ENCODE measurements at places on chromosomes 3 and 15. TPM values are rescaled to one million over a fixed set of nuclear protein-coding genes. Genes with fewer than 3 reads are reported as not detected.

GRCh38 chr3:196414469-196414868 lies 17.8 kb downstream of the UBXN7 start:
- no peak for DNase-seq

GRCh38 chr3:116966649-116967048 lies 257.1 kb downstream of the TUSC7 start:
- DNase-seq, result no peak

DNA sequence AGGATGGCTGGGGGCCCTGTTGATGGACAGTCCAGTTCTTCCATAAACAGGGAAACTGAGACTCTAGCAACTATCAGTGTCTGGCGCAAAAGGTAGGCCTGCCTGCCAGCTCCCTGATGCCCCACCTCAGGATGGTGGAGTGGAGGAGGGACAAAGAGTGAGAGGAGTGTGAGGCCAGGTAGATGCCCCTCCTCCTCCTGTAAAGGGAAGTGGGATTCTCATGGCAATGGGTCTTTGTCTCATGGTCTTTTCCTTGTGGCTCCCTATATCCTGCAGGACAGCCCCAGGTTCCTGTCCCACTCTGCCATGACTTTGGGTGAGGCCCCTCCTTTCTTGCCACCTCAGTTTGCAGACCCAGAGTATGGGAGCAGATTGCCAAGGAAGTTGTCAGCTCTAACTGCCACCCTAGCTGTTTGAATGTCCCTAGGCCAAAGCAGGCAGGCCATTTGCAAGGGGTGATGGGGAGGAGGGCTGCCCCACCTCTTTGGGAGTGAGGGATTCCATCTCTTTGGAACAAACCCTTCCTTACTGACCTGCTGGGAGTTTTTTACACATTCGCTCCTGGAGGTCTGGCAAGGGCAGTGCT lies 2.8 kb upstream of the DNAH1 start:
- DNase-seq, result no peak

GRCh38 chr3:89314454-89315098 lies 207.2 kb downstream of the EPHA3 start:
- DNase-seq, result no peak

DNA sequence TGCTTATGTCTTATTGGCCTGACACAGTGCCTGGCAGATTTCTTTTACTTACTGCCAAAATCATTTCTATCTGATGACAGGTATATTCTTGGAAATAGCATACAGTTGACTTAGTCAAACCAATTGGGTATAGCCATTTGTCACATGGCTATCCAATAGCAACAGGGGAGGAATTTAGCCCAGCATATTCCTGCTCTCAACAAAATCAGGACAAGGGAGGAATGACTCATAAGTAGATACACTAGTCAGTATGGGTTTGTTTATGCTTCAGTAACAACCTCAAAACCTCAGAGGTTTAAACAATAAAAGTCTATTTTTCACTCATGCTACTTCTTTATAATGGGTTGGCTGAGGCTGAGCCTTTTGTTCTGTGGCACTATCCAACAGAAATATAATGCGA lies 38.0 kb upstream of the VILL start:
- DNase-seq, result no peak

The TLR9 gene
- total RNA-seq, result 0.11 TPM

- peak; percentile 39 for DNase-seq
Observed at GRCh38 chr15:43285609-43286037, 18.9 kb upstream of the TGM5 start.

GRCh38 chr3:188687389-188687788 lies 484.4 kb upstream of the TPRG1 start:
- no peak for DNase-seq

The PAK6 gene
- 5.0 TPM for total RNA-seq

The TAGLN3 gene
- total RNA-seq, result 52.6 TPM

The MME gene
- total RNA-seq, result 7.5 TPM

The SUSD5 gene
- 5.6 TPM for total RNA-seq

DNA sequence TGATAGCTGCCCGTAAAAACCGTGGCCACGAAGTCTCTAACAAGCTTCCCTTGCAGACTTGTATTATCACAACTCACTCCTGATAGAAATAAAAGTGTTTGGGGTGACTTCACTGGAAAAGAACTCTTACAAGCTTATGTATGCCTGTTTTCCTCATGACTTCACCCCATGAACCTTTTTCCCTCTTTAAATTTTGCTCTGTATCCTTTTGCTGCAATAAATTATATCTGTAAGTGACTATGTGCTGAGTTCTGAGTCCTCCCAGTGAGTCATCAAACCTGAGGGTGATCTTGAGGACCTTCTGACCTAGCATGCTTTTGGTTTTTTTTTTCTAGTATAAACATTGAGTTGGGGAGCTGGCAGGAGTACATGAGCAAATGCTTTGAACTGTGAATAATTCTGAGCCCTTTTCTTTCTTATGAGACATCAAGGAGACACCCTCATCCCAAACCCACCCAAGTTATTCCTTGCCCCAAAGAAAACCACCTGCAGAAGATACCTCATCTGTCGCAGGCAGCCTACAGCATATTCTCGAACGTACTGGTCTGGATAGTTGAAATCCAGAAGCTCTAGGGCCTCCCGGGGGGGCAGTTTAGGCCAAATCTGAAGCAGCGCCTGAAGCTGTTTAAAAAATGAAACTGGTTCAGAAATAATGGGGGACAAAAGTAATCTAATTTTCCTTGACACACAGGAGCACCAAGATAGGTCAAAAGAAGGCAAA lies 85.9 kb downstream of the FAIM start:
- DNase-seq, result no peak

DNA sequence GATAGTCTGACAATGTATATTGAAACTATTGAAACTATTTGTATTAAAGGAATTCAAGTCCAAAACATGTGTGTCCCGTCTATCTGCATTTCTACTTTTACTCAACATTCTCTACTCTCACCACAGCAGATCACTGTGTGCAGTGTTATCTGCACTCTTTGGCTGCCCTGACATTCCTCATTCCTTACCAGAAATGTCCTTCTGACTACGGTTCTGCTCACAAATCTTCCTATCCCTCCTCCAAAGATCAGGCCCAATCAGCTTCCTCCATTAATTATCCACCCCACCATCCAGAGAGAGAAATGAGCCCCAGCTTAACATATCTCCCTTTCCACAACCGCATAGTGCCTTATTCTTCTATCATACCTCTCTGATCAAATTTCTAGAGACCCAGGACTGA lies 94.7 kb downstream of the TBL1XR1 start:
- no peak for DNase-seq

GRCh38 chr15:61500951-61501620 lies 272.0 kb upstream of the RORA start:
- DNase-seq, result no peak

DNA sequence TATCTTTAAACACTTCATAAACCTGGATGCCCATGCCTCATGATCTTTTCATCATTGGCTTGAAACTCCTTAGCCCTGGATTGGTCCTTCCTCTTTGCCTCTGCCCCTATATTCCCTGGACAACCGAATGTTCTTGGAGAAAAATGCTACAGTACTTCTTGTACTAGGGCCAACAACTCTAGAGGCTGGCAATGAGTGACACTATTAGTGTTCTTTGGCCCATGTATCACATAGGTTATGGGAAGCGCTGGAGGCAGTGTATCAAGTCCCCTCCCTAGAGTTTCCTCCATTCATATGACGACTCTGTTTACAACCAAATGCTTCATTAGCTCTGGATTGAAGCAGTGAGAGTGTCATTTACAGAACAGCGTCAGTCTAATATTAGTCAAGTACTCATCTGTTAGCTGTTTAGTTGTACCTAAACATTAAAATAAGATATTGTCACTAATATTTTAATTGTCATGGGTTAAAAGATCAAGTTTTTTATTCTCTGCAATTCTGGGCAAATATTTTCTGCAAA lies 66.4 kb upstream of the MYO5C start:
- DNase-seq, result no peak

DNA sequence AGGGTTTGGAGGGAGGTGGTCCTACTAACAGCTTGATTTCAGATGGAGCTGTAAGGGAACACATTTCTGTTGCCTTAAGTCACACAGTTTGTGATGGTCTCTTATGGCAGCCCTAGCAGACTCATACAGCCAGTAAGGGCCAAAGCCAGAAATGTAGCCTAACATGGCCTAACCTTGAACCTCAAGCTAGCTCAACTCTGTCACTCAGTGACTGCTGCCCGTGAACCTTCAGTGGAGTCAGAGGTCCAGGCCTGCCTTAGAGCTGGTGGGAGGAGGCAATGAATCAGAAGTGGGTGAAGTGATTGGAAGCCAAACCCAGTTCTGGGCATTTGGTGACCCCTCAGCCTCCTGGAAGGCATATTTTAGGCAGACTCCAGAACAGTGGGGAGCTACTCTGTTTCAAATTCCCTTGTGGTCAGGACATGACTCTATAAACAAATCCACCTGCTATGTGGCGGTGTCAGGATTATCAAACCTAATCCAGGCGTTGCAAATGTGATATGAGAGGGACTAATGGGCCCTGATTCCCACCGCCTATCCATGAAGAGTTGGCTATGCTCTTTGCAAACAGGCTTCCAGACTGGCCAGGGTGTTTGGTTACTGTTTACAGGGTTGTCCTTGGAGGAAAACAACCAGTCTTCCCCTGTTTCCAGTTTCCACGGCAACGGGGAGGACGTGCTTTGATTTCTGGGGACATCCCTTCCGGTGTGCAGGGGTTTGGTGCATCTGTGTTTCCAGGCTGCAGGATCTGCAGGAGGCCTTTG lies 105.9 kb upstream of the AGBL1 start:
- DNase-seq, result peak; percentile 91

The NANOGP8 gene
- total RNA-seq, result not detected

The OR5K2 gene
- not detected for total RNA-seq

GRCh38 chr3:151460774-151461450 lies at the start of gene IGSF10:
Gene IGSF10 (minus strand): TSS chr3:151461061. CDS start chr3:151458709, 2,352 bp downstream.
- no peak for DNase-seq

The GUCA1C gene
- not detected for total RNA-seq

The KNL1 gene
- 13.7 TPM for total RNA-seq

DNA sequence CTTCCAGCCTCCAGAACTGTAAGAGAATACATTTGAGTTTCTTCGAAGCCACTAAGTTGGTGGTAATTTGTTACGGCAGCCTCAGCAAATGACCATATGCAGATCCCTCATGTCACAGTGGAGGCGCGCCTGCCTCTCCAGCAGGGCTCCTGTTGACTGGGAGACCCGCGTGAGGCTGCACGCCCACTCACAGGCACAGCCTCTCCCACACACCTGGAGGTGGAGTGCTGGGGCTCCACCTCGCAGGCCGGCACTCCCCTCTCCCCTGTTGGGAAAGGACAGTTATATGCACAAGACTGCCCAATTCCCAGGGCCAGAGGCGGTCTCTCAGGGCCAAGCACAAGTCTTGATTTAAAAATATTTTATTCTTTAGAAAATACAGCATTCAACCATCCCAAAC lies 2.8 kb upstream of the TLR9 start:
- no peak for DNase-seq

GRCh38 chr3:174094669-174095068 lies 697.1 kb downstream of the NLGN1 start:
- no peak for DNase-seq

- no peak for DNase-seq
Observed at GRCh38 chr15:40357246-40357645, 773 bp upstream of the DISP2 start.

The XCR1 gene
- total RNA-seq, result not detected

GRCh38 chr15:66581972-66582537 lies 16.3 kb upstream of the LCTL start:
- no peak for DNase-seq

The SPTSSB gene
- 1.9 TPM for total RNA-seq

GRCh38 chr15:98967096-98967495 lies 40.5 kb downstream of the PGPEP1L start:
- DNase-seq, result no peak

The MYLK gene
- total RNA-seq, result 47.7 TPM

DNA sequence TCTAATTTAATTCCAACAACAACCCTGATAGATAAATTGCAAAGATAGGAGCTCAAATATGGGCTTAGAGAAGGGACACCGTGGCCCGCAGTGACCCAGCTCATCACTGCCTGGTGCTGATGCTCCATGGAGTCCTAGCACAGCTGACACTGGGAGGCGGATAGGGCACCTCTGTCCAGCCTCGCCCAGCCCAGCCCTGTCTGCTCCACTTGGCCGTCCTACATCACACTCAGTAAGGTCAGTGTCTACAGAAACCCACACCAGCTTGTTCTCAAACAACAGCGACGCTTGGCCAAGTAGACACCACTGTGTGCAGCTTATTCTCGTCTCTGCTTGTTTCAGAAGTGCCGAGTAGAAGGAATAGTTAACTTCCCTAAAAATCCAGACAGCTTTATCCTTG lies 33.9 kb downstream of the GABRB3 start:
- no peak for DNase-seq

- no peak for DNase-seq
Observed at GRCh38 chr3:101720851-101721840, 3.3 kb upstream of the CEP97 start.

GRCh38 chr3:181567311-181568075 lies 144.2 kb upstream of the SOX2 start:
- no peak for DNase-seq

DNA sequence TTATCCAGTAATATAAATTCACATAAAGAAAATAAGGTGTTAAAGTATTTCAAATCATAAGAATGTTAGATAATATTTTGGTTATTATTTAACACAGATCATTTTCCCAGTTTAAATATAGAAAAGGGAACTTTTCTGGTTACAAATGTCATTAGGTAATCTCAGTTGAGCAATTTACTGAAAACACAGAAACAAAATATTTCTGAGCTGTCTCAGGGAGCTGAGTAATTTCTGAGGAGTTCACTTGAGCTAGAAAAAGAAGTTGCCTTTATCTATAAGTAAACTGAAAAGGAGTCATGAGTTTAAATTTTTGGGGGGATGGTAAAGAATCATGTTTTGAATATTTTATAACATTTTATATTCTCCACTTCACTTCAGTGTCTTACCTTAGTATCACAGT lies 855.4 kb upstream of the ARPP21 start:
- DNase-seq, result no peak

- no peak for DNase-seq
Observed at GRCh38 chr15:64892847-64893403, 18.8 kb upstream of the ANKDD1A start.

The CX3CR1 gene
- total RNA-seq, result 27.7 TPM

The TRIM42 gene
- not detected for total RNA-seq

DNA sequence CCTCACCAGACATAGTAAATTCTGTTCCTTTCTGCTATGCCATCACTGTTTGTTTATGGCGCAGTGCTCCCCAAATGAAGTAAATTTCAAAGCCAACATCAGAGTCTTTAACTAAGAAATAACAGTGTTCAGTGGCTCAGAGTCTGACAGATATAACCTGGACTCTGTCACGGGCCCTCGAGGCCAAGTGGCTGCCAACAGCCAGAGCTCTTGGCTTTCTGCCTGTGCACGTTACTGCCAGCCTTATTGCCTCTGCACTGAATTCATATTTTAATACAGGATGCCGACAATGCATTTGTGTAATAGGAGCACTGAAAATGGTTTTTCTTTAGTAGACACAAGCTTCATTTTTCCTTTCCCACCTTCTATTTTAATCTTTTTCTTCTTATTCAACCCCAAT lies 219.9 kb downstream of the NLGN1 start:
- no peak for DNase-seq

DNA sequence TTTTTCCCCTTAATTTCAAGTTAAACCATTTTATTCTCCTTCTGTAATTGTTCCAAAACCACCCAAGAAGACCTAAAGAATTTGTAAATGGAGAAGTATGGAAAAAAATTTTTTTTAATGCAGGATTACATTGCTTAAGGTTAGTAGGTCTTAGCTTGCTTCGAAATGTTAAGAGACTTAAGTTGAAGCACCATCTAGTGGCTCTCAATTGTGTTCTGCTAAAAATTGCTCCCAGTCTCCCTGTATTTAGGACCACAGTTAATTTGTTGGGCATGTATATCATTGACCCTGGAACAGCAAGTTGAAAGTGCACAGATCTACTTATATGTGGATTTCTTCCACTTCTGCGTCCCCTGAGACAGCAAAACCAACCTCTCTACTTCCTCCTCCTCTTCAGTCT lies 32.4 kb downstream of the CD200R1L start:
- DNase-seq, result no peak
